ENCODE measurements at places on chromosomes 5 and 9.

DNA sequence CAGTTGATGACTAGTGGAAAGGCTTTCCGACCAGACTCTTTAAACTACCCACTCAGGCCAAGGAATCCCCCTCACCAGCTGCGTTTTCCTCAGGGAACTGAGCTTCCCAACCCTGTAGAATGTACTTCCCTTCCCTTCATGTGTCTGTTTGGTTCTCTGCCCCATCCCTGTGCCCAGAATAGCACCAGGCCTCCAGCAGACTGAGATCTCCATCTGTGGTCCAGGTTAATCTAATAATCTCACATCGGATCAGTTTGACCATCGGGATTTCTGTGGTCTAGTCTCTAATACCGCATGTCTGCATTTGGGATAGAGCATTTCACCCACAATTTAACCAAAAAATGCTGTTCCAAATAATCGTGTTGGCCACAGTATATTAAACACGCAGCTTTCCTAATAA lies 237.2 kb downstream of the ROR2 start:
- DNase-seq = no peak

DNA sequence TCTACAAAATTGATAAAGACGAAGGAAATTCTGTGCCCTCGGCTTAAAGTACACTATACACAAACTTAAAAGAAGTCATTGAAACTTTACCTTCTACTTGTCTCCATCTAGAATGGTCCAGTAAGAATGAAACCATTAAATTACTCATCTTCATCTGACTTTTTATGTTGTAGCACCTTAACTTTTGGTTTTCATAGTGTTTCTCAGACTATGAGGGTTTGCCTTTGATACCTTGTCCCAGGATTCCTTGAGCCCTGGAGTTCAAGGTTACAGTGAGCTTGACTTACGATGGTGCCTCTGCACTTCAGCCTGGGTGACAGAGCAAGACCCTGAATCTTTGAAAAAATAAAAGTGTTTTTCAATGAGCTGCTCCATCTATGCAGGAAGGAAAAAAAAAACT lies 132.2 kb downstream of the CDC42SE2 start:
- DNase-seq = no peak

GRCh38 chr9:4141296-4141695 lies 158.6 kb downstream of the GLIS3 start:
- no peak for DNase-seq

DNA sequence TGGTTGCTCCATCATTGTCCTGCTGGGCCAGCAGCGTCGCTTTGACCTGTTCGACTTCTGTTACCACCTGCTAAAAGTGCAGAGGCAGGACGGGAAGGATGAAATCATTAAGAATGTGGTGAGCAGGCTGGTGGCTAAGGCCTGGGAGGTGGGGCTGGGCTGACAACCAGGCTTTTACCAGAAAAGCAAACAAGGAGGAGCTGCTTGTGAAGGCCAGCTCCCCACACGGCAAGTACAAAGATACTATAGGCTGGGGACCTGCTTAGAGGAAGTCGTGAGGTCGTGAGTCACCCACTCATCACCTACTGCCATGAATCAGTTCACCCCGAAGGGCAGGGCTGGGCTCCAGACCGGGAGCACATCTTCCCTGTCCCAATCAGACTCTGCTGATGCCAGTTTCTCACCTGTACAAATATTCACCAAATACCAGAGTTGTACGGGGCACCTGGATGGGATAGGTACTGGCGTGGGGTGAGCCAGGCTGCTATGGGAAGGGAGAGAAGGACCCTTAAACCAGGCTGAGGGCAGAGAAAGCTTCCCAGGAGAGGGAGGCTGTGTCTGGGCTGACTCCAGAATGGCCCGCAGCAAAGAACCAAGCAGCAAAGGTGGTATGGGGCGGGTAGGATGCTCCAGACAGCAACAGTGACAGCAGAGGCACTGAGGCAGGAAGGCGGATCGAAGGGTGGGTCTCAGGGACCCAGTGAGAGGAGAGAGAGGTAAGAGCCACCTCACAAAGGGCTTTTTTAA lies 69.3 kb upstream of the NIPAL4 start:
- peak; percentile 99 for DNase-seq

GRCh38 chr5:66021585-66021984 lies 95.2 kb downstream of the ERBIN start:
- DNase-seq = no peak

DNA sequence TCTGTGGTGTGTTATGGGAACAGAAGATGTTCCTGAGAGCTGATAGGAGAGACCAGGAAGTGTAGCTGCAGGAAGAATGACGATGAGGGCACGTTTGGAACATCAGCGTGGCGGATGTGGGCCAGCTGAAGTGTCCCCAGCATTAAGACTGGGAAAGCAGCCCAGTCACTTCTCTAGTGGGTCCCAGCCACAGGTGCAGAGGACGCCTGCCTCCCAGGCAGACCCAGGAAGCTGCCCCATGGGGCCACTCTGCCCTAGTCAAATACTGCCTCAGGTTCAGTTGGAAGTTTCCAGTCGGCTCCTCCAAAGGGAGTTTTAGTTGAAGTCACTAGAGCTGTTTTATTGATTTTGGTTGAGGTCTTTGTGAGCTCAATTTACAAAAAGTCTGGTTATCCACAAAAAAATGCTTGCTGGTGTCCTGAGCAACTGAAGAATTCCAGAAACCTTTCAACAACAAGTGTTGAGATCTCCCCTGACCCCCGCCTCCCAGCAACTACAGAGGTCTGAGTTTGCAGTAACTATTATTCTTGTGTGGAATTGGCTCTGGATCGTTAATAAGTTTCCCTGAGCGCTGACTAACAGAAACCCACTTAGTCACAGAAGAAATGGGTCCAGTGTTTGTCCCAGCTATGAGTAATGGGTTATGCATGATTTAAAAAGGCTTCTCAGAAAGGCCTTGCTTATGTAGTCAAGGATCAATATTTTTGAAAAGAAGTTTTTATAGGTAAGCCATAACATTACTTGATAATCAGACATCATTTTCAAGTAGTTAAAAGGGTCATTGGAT lies 294.1 kb downstream of the FANCC start:
- DNase-seq = no peak

- peak; percentile 49 for DNase-seq
Measured at GRCh38 chr5:55593115-55593472, 58.3 kb upstream of the PLPP1 start.

DNA sequence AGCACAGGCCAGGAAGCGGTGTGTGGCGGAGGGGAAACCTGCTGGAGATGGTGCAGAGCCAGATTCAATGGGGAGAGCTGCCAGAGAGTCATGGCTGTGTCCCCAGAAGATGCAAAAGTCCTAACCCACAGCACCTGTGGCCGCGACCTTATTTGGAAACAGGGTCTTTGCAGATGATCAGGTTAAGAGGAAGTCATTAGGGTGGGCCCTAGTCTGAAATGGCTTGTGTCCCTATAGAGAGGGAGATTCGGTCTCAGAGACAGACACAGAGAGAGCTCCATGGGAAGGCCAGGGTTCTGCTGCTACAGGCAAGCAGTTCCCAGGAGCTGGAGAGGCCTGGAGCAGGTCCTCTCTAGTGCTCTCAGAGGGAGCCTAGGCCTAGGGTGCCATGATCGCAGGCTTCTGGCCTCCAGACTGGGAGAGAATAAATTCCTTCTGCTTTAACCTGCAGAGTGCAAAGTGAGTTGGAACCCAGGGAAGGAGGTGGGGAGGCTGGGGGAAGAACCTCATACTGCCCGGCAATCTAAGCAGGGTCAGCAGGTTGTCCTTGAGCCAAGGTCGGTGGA lies 1.9 kb upstream of the LPCAT1 start:
- DNase-seq = no peak

GRCh38 chr9:134589748-134590147 lies 51.9 kb upstream of the COL5A1 start:
- DNase-seq = no peak

DNA sequence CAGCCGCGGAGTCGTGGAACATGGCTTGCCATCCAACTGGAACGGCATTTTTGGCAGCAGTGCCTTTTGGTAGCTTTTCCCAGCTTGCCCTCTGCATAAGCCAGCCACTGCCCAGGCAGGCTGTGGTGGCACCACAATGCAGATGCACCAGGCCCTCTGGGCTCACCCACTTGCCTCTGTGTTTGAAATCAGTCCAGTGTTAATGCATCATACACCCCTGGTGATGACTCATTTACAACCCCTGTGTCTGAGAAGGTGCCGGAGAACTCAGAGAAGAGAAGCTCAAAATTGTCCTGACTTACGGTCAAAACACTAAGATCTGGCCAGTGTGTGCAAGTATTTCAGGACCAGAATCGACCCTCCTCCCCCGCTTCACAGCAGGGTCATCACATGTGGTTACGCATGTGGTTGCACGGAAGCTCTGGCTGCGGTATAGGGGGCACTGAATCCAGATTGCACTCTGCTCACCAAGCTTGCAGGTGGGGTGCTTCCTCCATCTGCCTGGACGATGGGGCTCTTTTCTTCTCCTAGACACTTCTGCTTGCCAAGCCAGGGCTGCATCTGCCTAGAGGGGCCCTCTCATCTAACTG lies 66.5 kb upstream of the SMIM15 start:
- peak; percentile 41 for DNase-seq

DNA sequence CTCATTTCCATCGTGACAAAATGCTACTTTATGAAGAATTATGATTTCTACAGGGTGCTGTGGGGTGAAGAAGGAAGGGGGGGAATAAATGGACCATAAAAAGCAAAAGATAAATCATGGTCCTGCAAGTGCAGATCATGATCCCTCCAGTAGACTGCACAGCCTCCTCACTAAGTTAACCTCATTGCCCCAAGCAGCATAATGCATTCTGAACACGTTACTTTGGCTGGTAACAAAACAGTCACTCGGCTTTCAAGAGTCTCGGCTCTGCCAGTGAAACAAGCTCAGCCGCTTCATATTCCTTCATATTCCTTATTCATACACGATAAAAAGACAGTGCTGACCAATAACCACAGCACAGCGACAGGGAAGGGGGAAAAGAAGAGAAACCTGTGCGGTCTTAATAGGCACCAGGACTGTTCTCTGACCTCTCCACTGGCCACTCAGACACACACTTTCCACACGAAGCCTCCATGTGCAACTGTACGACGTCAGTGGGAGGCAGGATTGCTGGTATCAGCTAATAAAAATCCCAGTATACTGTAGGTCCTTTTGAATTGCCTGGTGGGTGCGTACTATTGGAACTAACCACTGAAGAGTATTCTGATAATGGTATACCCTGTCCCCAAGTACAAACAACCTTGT lies 60.5 kb downstream of the ANKH start:
- no peak for DNase-seq

- DNase-seq = no peak
Measured at GRCh38 chr9:134325096-134325812, 1.0 kb upstream of the RXRA start.

DNA sequence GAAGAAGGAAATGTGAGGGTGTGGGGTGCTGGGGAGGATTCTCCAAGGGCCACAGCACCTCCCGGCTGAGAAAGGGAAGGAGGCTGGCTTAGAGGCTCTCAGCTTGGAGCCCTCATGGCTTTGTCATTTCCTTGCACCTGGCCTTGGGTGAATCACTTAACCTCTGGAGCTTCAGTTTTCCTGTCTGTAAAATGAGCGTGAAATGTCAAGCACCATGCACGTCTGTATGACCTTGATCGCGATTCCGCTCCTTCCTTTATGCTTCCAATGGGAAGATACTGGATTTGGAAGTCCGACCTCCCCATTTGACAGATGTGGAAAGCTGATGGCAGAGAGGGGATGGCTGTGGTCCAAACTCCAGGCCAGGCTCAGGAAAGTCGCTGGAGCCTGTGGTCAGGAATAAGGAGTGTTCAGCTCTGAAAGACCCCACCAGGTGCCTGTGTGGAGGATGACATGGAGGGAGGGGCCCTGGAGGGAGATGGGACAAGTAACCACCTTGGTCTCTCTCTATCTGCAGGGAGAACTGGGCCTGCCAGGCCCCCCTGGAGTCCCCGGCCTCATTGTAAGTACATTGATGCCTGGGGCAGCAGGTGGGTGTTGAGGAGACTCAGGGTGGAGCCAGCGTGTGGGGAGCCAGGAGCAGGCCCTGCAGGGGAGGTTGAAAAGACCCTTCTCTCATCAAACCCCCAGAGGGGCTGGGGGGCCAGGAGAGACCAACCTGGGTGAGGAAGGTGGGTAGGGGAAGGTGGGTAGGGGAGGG lies 66.5 kb downstream of the COL27A1 start:
- no peak for DNase-seq

GRCh38 chr5:10680876-10681481 lies 80.1 kb downstream of the DAP start:
- DNase-seq = no peak

GRCh38 chr5:172777881-172778814 lies 7.2 kb upstream of the DUSP1 start:
- peak; percentile 87 for DNase-seq

DNA sequence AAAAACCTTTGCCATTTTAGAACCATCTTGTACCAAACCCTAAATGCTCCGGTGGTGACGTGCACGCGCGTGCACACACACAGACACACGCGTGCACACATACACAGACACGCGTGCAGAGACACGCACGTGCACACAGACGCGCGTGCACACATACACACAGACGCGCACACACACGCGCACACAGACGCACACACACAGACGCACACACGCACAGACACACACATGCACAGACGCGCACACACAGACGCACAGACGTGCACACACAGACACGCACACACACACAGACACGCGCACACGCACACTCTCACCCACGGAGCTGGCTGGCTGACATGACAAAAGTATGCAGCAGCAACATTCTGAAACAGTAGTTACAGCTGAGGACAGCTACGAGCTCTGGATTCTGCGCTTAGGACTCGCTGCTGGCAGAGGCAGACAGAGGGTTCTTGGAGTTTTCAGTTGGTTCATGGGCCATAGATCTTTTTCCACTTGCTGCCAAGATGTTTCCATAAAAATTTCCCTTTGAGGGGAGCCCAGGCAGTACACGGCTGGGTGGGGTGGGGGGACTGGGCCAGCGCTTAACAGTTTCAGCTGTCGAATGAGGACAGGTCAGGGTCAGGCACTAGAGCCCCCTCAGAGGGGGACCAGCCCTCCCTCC lies 46.2 kb upstream of the UBAC1 start:
- DNase-seq = no peak

GRCh38 chr5:81768935-81769452 lies 18.1 kb upstream of the SSBP2 start:
- DNase-seq = peak; percentile 83

DNA sequence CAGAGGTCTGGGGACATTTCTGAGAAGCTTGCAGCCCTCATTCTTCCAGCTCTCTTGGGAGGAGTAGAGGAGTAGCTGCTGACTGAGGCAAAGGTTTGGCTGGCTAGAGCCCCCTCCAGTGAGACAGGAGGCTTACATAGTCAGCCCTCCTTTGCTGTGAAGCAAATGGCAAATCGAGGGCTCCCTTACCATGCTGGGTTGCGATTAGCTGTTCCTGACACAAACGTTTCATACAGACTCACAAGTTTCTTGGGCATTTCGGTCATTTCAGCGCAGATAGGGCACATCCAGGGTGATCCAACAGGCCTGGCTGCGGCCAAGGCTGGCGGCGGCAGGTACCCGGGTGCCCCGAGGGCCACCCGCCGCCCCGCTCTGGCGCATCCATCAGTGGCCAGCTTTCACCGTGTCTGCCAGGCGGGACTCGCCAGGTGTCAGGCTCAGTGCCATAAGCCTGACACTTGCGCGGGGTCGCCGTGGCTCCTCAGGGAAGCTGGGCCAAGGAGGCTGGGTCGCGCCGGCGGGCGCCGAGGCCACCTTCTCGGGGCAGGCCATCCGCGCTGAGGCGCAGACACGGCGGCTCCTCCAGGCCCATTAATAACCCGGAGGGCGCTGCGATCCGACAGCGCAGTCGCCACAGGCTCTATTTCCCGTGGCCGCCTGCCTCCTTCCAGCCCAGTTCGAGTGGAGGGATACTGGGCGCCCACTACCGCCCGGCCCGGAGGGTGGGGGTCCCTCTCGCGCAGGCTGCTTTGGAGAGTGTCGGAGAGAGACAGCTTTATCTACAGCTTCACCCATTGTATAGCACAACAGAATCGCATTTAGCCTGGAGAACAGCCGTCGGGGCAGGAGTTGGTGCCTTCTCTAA lies 9.1 kb downstream of the PRDM6 start:
- DNase-seq = no peak

All from epithelial cell of prostate (primary cell).